ENCODE measurements at places on chromosomes 7 and 10.

GRCh38 chr10:49053053-49053997 lies 62.0 kb downstream of the VSTM4 start:
- DNase-seq, result no peak

GRCh38 chr7:50431316-50431715 lies 18.8 kb downstream of the FIGNL1 start:
- no peak for DNase-seq

DNA sequence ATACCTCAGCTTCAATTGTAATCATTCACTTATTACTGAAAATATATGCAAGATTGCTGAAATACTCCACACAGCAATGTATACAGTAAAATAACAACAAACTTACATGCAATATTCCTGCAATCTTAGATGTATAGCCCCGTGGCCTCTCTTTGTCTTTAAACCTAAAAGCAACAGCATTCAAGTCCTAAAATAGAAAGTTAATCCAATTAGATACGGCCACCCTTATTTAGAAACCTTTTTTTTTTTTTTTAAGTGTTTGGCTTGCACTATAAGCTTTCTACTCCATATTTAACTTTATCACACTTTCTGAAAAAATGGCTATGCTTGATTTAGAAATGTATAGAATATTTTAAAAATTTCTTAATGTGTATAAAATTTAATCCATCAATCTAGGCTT lies 67.6 kb downstream of the IDE start:
- DNase-seq, result no peak

GRCh38 chr10:6721480-6721879 lies 141.4 kb upstream of the PRKCQ start:
- no peak for DNase-seq

- DNase-seq, result no peak
Observed at GRCh38 chr7:55086413-55087201, 67.8 kb downstream of the EGFR start.

GRCh38 chr7:66173856-66174255 lies 31.3 kb upstream of the TPST1 start:
- no peak for DNase-seq

GRCh38 chr7:155001756-155002410 lies 1.0 kb downstream of the PAXIP1 start:
- no peak for DNase-seq

DNA sequence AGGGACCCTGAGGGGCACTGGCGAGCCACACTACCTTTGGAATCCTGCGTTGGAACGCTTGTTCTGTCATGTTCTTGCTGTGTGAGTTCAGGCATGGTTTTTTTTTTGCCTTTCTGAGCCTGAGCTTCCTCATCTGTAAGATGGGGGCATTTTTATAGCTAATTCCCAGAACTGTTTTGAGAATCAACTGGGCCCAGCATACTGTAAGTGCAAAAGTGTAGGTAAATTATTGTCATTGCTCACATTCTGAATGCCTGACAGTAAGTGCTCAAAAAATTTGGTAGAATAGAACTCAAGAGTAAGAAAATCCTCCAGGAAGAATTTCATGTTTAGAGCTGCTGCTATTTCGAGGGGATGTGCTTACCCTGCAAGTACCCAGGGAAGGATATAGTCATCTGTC lies 22.2 kb downstream of the SLC25A28 start:
- DNase-seq, result no peak

DNA sequence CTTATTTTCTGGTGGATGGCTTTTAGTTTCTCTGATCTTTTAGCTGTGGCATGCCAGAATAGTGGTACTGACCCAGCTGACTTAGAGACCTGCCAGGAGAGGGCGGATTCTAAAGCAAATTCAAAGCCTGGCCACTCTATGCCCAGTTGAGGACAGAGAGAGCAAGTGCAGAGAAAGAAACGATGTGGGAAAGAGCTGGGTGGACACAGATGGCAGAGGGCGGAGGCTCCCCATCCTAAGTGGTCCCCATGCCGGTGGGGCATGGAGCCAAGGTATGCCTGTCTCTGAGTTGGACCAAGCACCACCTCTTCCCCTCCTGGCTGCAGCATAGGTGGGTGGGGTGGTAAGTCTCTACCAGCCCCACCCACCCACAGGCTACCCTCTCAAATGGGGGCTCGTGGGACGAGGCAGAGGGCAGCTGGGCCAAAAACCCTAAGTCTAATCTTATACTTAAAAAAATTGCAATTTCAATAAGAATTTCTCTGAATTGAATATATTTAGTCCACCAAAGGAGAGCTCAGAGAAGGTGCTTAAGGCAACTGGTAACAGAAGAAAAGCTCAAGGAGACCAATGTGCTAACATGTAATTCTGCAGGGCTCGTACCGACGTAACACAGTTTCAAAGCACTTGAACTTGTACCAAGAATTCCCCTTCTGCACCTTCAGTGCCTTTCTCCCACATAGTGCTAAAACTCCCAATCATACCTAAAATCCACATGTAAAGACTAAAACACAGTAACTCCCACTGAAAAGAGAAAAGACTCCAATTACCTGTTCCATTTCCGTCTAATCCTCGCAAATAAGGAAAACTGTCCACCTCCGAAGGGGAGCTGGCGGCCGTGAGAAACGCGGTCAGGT lies 85.7 kb upstream of the NMT2 start:
- no peak for DNase-seq

DNA sequence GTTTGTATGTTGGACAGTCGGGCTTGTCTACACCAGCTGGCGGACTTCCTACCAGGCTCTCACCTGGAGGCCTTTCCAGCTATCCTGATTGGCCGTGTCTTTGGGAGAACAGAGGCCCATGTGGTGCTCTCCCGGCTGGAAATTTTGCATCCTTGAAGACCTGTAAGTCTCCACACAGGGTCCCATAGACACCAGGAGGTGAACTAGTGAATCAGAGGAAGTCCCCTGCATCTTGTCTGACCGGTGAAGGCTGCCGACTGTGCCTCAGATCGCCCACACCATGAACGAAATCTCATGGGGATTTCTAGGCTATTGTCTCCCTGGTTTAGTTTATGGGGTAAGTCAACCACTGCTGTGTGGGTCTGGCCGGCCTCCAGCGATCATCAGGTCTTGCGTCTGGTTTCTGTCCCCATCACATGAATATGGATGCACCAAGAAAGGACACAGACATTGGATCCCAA lies 108.4 kb upstream of the LYZL2 start:
- no peak for DNase-seq

All from GF-D8 (cell line).